ENCODE measurements at places on chromosomes 1 and 21. TPM values are rescaled to one million over a fixed set of nuclear protein-coding genes. Genes with fewer than 3 reads are reported as not detected.
A peak's percentile ranks its signal among the peaks of the same experiment; 100 is the strongest.

The ITLN1 gene
- total RNA-seq = not detected

The CHI3L1 gene
- not detected for total RNA-seq

The LCE6A gene
- total RNA-seq = not detected

GRCh38 chr1:186102107-186102506 is 272.9 kb downstream of the TPR start:
- no peak for DNase-seq
- no peaks in the 10 kb centered on the region for H3K27me3 ChIP-seq
- no peaks in the 10 kb centered on the region for H3K36me3 ChIP-seq
- H3K4me3 ChIP-seq = no peak overlapping the region
- H3K4me1 ChIP-seq = no peaks in the 10 kb centered on the region

DNA sequence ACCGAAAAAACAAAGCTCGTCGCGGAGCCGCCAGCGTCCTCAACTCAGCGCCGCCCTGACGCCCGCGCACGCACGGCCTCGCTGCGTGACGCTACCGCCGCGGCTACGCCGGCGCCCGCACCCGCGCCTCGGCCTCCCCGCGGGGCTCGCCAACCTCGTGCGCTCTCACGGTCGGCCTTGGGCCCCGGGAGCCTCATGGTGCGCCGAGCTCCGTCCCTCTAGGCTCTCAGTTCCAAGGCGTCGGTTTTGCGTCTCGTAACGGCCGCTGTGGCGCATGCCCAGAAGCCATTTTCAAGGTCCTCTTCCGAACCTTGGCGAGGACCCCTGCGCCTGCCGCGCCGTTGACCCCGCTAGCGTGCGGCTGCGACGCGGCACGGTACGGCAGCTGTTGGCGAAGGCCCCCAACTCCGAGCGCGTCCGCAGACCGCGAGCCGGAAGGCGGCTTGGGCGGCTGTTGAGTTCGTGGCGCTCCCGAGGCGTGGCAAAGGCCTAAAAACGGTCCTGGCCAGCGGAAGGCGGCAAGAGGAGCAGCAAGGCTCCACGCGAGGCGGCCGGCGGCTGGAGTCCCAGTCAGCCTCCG is at the start of gene HENMT1:
TSS of gene HENMT1 (minus strand) at position 64 of the 580 bp plus-strand sequence. CDS start 1,209 bp downstream, outside the sequence.
- peaks cover 16% of the 10 kb centered on the region for H3K4me1 ChIP-seq
- H3K36me3 ChIP-seq = no peaks in the 10 kb centered on the region
- H3K4me3 ChIP-seq = peak within 1 kb of the TSS; percentile 82
- DNase-seq = peak; percentile 65

- no peaks in the 10 kb centered on the region for H3K27me3 ChIP-seq
- H3K36me3 ChIP-seq = no peaks in the 10 kb centered on the region
- H3K4me3 ChIP-seq = no peak overlapping the region
- DNase-seq = no peak
- H3K4me1 ChIP-seq = no peaks in the 10 kb centered on the region
Measured at GRCh38 chr1:239816081-239816782, 275.5 kb upstream of the FMN2 start.

DNA sequence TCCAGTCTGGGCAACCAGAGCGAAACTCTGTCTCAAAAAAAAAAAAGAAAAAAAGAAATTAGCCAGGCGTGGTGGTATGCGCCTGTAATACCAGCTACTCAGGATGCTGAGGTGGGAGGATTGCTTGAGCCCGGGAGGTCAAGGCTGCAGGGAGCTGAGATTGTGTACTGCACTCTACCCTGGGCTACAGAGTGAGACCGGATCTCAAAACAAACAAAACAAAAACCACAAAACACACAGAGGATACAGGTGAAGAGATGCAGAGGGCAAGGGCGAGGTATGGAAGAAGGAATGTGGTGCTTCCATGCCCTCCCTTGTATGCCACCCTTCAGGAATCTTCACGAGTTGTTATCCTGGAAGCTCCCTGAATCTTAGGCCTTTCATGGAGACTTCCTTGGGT is 68.5 kb downstream of the NDUFS5 start:
- no peaks in the 10 kb centered on the region for H3K27me3 ChIP-seq
- no peak for DNase-seq
- no peak overlapping the region for H3K4me3 ChIP-seq
- H3K4me1 ChIP-seq = peaks cover 5% of the 10 kb centered on the region
- H3K27ac ChIP-seq = no peak overlapping the region

Data from CD8-positive, alpha-beta memory T cell (primary cell).